ENCODE measurements at places on chromosomes 1 and 21.

- no peak for DNase-seq
Measured at GRCh38 chr1:4115191-4115900, 215.3 kb upstream of the C1orf174 start.

- no peak for DNase-seq
Measured at GRCh38 chr1:165234149-165234548, 122.4 kb downstream of the LMX1A start.

- DNase-seq, result no peak
Measured at GRCh38 chr1:154884869-154885701, 15.0 kb upstream of the KCNN3 start.

- DNase-seq, result no peak
Measured at GRCh38 chr21:14526836-14527695, 19.0 kb downstream of the SAMSN1 start.

- DNase-seq, result no peak
Measured at GRCh38 chr1:96997717-96998116, 276.1 kb downstream of the PTBP2 start.

GRCh38 chr1:163271535-163271934, 50.2 kb upstream of the NUF2 start:
- DNase-seq, result no peak

DNA sequence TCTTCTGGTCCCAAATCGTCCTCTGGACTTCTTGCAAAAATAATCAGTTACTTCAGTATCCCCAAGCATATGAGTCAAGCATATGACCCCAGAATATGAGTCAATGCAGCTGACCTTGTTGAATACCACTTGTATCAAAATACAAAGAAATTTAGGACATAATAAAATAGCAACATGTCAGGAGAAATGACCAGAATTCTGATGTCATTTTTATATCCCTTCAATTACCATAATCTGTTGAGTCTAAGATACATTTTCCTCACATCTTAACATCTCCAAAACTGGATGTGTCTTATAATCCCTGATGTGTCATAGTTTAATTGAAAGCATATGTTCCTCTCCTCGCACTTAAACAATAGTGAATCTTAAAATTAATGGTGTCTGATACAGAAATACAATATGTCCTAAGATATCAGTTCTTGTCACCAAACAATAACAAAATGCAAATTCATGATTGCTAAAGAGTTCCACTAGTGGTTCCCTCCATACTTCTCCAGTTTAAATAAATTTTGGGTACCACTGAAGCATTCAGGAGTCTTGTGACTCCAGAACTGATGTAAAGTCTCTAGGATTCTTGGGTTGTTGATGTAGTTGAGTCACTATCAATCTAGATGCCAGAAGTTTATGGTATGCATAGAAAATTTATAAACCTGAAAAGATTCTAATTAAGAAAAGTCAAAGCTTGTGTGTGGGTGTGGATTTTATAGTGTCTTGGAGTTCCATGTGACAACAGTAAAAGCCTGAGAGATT, 41.8 kb downstream of the KIFAP3 start:
- DNase-seq, result peak; percentile 31

DNA sequence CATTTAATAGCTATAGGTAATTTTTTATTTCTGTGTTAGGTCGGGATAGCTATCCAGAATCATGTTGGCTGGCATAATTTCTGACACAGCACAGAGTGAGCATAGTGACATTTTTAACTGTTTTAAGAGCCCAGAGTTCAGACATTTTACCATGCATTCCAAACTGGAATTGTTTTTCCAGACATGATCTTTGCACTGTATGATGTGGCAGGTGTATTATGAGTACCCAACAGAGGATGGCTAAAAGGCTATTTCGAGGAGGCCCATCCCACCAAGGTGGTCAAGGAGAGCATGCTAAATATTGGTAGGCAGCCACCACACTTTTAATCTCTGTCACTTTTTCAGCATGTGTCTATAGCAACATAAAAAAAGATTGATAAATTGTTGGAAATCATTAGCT, 137.3 kb upstream of the ST6GALNAC5 start:
- DNase-seq, result no peak

DNA sequence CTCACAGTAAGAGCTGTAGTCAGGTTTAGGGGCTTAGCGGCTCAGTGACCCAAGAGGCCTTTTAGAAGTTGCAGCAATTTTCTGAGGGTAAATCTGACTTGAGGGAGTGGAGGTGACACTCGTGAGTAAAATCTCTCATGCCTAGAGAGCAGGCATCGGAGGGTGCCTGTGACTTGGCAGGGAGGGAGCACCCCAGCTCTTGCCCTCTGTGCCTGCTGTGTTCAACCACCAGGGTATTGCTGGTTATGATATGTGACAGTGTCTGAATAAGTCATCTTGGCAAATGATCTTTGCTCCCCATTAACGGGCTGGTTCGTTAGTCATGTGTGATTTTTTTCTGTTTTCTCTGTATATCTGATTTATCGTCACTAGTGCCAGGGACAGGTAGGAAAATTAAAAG, 5.9 kb downstream of the MAN1C1 start:
- DNase-seq, result no peak

GRCh38 chr1:201145132-201145531, 9.1 kb downstream of the TMEM9 start:
- no peak for DNase-seq

DNA sequence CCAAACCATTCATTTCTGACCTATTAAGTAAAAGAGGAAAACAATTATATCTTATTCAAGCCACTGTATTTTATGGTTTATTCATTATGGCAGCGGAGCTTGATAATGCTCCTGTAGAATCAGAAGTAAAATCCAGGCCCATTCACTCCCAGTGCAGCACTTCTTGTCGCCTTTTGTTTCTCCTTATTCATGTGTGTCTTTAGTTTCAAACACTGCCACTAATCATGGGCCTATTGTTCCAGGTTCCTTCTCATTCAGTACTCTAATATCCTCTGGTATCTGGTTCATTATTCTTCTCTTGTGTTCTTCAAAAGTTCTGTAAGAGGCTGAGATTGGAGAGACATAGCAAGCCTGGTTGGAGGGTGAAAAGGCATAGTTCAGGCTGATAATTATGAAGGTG, 218.3 kb downstream of the LRRIQ3 start:
- no peak for DNase-seq

GRCh38 chr21:45827302-45827692, 154.3 kb upstream of the COL6A1 start:
- no peak for DNase-seq

DNA sequence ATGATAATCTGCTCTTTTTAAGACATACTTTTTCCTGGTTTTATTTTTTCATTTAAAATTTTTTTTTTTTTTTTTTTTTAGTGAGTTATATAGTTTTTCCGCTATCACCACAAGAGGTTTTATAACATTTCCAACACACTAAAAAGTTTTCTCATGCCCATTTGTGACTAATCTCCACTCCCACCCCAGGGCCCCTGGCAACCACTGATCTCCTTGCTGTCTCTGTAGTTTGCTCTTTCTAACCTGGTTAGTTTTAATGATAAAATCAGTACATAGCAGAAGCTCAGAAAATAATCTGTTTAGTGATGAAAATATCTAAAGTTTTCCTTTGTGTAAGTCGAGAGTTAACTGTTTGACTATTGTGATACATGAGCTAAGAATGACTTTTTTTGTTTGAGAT, 41.8 kb downstream of the IARS2 start:
- no peak for DNase-seq

DNA sequence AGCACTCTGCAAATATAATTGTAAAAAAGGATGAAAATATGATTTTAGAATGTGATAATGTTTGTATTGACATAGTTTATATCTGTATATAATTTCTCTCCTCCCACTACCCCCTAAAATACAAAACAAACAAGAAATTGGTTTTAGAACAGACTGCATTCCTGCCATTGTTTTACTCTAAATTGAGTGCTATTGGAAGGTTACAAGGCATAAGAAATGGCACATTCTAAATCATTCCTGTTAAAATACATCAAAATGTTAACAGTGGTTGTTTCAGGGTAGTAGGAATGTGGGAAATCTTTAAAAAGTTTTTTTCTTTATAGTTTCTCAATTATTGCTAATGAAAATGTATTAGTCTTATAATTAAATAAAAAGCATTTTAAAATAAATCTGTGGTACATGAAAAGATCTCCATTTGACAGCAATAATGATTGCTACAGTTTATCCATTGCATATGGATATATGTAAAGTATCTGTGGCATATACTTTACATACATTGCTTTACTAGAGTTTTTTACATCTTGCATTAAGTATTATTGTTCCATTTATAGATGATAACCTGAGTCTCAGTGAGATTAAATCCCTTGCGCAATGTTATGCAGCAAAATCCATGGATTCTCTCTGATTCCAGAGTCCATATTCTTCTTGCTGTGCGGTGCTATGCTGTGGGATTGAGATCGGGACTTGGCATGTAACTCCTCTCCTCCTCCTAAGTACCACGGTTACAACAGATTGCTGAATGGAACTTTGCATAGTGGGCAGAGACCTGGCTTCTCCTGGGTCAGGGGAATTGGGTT, 319.8 kb downstream of the LMO4 start:
- DNase-seq, result no peak

DNA sequence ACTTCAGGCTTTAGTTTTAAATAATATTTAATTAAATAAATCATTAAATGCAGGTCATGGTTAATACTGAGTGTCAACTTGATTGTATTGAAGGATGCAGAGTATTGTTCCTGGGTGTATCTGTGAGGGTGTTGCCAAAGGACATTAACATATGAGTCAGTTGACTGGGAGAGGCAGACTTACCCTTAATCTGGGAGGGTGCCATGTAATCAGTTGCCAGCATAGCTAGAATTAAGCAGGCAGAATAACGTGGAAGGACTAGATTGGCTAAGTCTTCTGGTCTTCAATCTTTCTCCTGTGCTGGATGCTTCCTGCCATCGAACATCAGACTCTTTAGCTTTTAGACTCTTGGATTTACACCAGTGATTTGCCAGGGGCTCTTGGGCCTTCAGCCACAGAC, 85.3 kb downstream of the MAP3K21 start:
- DNase-seq, result no peak

DNA sequence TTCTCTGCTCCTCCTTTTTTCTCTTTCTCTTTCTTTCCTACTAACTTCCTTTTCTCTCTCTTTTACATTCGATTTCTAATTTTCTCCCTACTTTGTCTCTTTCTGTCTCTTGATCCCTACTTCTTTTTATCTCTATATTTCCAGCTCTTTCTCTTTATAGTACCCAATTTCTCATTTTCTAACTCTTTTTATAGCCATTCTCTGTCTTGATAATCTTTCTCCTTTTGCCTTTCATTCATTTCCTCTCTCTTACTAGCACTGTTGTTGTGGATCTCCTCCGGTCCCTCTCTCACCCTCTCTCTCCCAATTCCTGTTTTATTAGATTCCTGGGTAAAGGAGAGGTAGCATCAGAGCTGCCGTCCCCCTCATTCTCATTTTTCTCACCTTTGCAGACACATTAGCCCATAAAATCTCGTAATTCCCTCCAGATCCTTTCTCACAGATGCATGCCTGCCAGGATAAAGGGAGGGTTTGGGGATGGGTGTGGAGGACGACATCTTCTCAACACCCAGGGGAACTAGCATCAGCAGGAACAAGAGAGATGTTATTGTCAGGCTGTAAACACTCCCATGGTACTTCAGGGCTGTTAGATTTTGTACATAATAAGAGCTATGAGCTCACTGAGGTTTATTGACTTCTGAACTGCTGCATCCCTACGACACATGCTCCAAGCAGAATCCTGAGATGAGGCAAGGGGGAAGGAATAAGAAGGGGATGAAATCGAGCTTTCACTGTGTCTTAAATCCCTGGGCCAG, 159.0 kb upstream of the GALNT2 start:
- no peak for DNase-seq

DNA sequence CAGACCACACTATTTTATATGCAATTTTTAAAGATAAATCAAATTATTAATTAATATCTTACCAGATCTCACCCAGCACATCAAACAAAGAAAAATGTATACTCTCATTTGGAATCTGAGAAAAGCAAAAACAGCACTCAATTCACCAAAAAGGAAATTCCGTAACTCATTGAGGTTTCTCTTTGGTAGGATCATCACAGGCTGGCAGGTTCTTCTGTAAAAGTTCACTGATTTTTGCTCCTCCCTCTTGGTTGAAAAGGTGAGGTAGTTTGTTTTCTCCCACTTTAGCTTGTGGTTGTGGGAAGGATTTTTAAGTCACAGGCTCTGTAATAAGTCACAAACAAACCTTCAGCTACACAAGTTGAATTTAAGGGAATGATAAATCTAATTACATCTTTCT, at the start of gene LIPI:
TSS of gene LIPI (minus strand) at position 218 of the 400 bp plus-strand sequence. CDS start at position 108, 110 bp downstream.
- DNase-seq, result no peak

DNA sequence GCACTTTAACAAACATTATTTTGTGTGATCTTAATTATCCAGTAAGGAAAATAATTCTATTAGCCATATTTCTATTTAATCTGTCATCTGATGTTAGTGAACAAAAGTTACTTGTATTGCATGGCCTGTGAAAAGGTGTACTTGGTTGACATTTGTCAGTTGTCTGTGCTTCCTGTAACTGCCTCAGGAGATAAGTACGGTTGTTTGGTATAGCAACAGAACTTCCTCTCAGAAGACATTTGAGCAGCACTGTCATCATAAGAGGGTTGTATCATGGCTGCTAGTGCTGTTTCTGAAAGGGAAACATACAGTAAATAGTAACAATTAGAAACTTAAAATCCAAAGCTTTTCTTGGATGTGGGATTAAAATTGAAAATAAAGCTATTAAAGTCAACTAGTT, 3.4 kb downstream of the BLZF1 start:
- no peak for DNase-seq

DNA sequence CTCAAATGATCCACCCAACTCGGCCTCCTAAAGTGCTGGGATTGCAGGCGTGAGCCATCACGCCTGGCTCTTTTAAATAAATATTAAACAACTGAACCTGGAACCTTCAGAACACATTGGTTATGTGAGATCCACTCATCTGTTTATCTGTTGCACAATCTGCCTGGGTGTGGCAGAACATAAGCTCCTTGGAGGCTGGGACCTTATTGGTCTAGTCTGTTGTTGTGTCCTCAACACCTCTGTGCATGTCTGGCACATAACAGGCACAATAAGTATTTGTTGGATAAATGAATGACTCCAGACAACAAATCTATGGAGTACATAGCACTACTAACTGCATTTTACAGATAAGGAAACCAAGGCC, 4.1 kb upstream of the NBL1 start:
- DNase-seq, result no peak

DNA sequence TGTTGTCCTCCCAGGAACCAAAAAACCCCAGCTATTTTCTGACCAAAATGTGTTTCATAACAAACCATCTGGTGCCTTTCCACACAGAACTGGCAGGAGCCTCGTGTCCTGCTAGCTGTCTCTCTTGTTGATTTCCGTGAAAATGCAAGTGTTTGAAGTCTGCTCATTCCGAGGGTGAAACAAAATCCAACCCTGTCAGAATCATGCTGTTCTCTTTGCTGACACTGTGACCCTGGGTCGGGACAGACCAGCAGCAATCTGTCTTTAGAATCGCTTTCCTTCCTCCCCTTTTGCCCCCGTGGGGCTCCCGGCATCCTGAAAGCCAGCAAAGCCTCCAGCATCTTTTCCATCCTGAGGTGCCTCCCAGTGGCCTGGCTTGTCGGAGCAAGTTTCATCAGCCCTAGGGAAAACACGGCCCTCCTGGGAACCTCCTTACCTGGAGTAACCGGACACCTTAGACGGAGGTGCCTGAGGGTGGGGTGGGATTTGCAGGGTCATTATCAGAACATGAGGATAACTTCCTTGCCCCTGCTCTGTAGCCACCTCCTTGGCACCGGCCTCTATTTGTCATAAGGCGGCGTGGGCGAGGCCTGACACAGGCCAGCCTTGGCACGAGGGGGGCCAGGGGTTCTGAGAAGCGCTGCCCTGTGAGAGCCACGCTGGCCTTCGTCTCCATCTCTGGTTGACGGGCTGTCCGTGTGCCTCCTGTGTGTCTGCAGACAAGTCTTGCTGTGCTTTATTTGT, 24.9 kb downstream of the LDLRAP1 start:
- no peak for DNase-seq
